Thymus (tissue), 14 donors: ENCODE measurements at places on chromosomes 2 and 18. TPM values are rescaled to one million over a fixed set of nuclear protein-coding genes. Genes with fewer than 3 reads are reported as not detected.

- H3K27me3 ChIP-seq = peaks cover 7% of the 10 kb centered on the region
- H3K27ac ChIP-seq = no peak overlapping the region
- DNase-seq = no peak
- H3K4me3 ChIP-seq = no peak overlapping the region
- no peaks in the 10 kb centered on the region for H3K36me3 ChIP-seq
These were observed 31.9 kb downstream of the KLHL23 start for GRCh38 chr2:169765523-169765922.

DNA sequence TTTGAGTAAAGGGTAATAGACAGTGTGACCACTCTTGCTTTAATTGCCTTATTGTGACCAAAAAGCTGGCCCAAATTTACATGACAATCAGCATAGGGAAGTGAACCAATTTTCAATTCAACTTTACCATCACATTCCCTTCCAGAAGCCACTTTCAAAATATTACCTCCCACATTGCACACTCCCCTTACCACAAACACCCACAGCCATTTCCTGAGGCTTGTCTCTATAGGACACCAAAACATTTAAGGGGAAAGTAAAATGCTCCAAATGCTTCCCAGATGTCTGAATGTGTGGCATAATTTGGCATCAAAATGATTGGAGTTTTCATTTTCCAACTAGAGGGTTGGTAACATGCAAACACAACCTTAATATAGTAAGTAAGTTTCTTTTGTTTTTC is 616.1 kb downstream of the SLC4A3 start:
- H3K27me3 ChIP-seq = no peaks in the 10 kb centered on the region
- DNase-seq = no peak
- H3K4me3 ChIP-seq = no peak overlapping the region
- H3K4me1 ChIP-seq = no peaks in the 10 kb centered on the region
- H3K27ac ChIP-seq = no peak overlapping the region

GRCh38 chr2:6787376-6787775 is 78.3 kb downstream of the CMPK2 start:
- no peaks in the 10 kb centered on the region for H3K36me3 ChIP-seq
- no peaks in the 10 kb centered on the region for H3K27me3 ChIP-seq
- no peaks in the 10 kb centered on the region for H3K4me1 ChIP-seq
- no peak overlapping the region for H3K27ac ChIP-seq
- no peak for DNase-seq
- H3K4me3 ChIP-seq = no peak overlapping the region

GRCh38 chr2:121567957-121568409 is 37.3 kb downstream of the RNU4ATAC start:
- no peaks in the 10 kb centered on the region for H3K36me3 ChIP-seq
- H3K27me3 ChIP-seq = no peaks in the 10 kb centered on the region
- no peak overlapping the region for H3K4me3 ChIP-seq
- no peaks in the 10 kb centered on the region for H3K4me1 ChIP-seq
- no peak for DNase-seq

DGUOK gene
- 73.7 TPM for total RNA-seq

IL36RN gene
- 0.09 TPM for total RNA-seq

DNA sequence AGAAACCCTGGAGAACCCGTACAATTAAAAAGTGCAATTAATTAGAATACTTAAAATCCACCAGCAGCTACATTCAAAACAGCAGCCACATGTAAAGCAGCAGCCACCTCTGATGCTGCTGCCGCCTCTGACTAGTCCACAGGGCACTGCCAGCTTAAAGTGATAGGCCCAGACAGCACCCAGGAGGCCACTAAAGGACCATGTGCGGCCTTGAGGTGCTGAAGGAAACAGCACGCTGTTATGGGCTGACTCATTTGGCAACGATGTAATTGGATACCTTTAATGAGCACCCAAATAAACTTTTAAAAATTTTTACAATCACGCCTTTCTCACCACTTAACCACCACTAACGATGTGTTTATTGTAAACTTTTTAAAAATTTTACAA is 209.3 kb upstream of the NCKAP5 start:
- no peaks in the 10 kb centered on the region for H3K4me1 ChIP-seq
- no peaks in the 10 kb centered on the region for H3K27me3 ChIP-seq
- no peak for DNase-seq
- H3K36me3 ChIP-seq = no peaks in the 10 kb centered on the region

DNA sequence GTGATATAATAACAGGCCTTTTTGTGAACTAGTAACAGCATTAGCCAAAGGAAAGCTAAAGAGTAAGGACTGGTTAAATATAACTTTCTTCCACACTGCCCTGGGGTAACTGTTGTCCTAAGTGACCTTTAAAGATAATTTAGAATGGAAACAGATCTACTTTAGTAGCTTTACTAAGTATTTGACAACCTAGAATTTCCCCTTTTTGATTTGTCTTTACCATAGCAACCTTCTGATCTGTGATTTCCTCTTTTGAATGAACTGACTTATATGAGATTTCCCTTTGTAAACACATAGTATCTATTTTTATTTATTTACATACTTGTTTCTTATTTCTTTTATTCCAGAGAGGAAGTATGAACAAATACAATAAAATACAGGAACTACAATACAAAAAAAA is 10.5 kb upstream of the KLF7 start:
- H3K27me3 ChIP-seq = no peaks in the 10 kb centered on the region
- H3K4me3 ChIP-seq = no peak overlapping the region
- H3K4me1 ChIP-seq = no peaks in the 10 kb centered on the region
- no peak for DNase-seq
- H3K27ac ChIP-seq = no peak overlapping the region
